Activated naive CD4-positive, alpha-beta T cell treated with anti-CD3 and anti-CD28 coated beads for 36 hours (primary cell): ENCODE measurements at places on chromosomes 6 and 20. TPM values are rescaled to one million over a fixed set of nuclear protein-coding genes. Genes with fewer than 3 reads are reported as not detected.
A peak's percentile ranks its signal among the peaks of the same experiment; 100 is the strongest.

GRCh38 chr6:43933148-43933885 is 163.3 kb downstream of the VEGFA start:
- no peak for DNase-seq

DNA sequence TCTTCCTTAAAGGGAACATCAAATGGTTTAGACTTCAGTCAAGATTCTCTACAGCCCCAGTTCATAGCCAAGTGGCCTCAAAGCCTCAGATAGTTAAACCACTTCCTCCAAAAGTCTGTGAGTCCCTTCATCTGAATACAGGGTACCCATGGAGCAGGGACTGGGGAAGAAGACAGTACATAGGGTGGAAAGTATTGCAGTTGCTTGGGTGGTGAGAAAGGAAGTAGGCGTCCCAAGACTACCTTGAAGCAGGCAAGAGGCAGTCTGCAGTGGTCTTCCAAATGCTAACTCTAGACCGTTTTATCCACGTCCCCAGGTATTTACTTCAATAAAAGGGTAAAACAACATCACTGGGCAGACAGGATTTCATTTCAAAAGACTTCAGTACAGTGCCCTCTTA is 2.0 kb downstream of the FYN start:
- peak; percentile 60 for DNase-seq

DNA sequence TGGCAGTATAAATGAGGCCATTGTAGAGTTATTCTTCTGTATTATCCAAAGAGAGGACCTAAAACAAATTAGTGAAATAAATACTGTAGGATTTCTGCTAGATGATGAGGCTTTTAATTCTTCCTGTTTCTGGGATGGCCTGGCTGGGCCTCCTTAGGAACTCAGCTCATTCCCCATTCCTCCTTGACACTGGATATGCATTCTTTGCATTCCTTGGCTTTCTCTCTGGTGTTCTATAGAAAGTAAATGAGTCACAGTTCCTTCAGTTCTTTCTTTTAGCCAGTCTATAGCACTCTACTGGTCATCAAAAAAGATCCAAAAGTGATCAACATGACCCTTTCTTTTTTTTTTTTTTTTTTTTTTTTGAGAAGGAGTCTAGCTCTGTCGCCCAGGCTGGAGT is 8.6 kb downstream of the OR10C1 start:
- no peak for DNase-seq

DNA sequence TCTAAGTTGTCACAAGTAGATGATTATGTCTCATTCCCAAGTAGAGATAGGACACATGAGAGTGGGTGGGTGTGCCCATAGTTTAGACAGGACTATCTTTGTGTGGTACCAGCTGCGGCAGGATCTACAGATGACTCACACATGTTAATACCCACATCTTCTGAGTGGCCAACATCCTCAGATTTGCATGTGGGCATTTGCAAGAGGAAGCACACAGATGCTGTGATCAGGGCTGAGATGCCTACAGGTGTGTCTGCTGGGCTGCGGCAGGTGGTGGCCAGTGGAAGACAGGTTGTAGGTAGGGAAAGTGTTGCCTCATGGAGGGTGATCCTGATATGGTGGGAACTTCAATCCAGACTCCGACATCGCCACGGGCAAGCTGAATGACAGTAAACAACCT is 50.8 kb downstream of the UTRN start:
- peak; percentile 51 for DNase-seq

GRCh38 chr20:39222101-39222500 is 260.0 kb downstream of the DHX35 start:
- DNase-seq = no peak

DNA sequence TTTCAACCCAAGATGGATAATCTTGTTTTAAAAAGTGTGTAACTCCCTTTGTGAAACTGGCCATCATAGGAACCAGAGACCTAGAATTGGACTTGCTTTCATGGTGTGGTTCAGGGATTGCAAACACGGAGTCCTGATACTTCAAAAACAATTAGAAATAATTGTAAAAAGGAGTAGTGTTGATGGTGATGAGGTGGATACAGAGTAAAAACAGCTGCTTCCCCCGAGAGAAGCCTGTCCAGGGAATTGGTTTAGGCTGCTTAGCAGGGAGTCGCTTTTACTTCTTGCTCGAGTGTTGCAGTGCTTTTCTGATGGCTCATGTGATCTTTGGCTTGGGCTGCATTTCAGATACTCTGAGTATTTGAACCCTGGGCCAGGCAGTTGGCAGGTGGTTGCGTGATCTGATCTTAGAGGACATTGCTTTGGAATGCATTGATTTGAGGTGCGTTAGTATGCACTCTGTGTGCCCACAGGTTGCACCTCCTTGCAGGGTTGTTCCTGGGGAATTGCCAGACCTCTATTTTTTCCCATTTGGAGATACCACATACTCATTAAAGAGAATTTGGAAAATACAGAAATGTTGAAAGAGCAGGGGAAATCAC is 19.5 kb downstream of the KIF3B start:
- DNase-seq = no peak

GRCh38 chr6:148317739-148318138 is 24.9 kb upstream of the SASH1 start:
- DNase-seq = no peak

DNA sequence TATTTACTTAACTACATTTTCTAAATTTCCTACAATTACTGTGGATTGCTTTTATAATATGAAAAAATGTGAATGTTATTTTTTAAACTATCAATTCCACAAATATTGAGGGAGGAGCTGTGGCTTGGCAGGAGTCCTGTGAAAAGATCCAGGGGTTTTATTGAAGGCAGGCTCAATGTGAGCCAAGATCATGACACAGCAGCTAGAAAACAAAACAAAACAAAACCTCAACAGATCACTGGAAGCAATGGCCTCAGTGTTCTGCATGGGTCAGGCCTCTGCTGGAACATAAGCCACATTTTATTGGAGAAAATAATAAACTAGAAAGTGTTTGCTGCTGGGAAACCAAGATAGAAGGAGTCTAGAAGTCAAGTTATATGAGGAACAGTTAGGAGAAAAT is 19.4 kb upstream of the RCAN2 start:
- no peak for DNase-seq

C6orf15 gene
- not detected for total RNA-seq

ZNF341 gene
- total RNA-seq = 5.8 TPM
